ENCODE measurements at places on chromosomes 6 and 20. TPM values are rescaled to one million over a fixed set of nuclear protein-coding genes. Genes with fewer than 3 reads are reported as not detected.

The MRAP2 gene
- 0.17 TPM for total RNA-seq

The C20orf202 gene
- under 0.01 TPM for total RNA-seq

GRCh38 chr20:14882846-14883245, 545.4 kb upstream of the FLRT3 start:
- no peak for DNase-seq

- DNase-seq, result no peak
Measured at GRCh38 chr6:106099235-106099537, 13.1 kb downstream of the PRDM1 start.

DNA sequence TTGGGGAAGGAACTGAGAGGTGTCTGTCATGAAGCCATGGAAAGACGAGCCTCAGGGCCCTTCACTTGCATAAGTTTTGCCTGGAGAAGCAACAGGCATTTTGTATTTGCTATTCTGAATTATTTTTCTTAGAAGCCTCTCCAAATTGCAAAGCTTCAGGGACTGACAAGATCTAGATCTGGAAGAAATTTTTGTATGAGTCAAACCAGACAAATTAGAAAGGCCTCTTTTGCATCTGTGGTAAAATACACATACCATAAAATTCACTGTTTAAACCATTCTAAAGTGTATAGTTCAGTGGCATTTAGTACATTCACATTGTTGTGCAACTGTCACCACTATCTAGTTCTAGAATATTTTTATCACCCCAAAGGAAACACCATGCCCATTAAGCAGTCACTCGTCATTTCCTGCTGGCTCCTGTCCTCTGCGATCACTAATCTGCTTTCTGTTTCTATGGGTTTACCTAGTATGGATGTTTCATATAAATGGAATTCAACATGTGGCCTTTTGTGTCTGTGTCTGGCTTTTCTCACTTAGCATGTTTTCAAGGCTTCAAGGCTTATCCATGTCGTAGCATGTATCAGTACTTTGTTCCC, 269.1 kb downstream of the PHF3 start:
- DNase-seq, result peak; percentile 66

DNA sequence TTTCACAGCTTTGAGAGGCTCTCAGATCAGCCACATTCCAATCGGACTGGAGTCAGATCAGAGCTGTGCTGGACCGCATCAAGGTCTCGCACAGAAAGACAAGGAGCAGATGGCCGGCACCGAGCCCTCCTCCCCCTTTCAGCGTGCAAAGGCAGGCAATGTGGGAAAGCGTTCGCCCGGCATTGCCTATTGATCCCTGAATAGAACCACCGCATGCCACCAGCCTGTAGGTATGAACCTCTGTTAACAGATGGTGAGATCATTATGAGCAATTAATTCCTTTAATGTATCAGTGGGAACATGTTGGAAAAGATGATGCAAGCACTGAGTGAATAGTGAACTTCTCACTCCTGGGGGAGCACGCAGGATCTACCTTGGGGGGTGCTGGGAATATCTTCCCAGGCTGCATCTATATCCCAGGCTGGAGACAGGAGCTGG, 117.5 kb upstream of the ID4 start:
- DNase-seq, result peak; percentile 22

- peak; percentile 93 for DNase-seq
Measured at GRCh38 chr6:22828179-22829062, 259.1 kb downstream of the HDGFL1 start.
